Fibroblast of the conjunctiva (primary cell): ENCODE measurements at places on chromosomes 12 and 14.

DNA sequence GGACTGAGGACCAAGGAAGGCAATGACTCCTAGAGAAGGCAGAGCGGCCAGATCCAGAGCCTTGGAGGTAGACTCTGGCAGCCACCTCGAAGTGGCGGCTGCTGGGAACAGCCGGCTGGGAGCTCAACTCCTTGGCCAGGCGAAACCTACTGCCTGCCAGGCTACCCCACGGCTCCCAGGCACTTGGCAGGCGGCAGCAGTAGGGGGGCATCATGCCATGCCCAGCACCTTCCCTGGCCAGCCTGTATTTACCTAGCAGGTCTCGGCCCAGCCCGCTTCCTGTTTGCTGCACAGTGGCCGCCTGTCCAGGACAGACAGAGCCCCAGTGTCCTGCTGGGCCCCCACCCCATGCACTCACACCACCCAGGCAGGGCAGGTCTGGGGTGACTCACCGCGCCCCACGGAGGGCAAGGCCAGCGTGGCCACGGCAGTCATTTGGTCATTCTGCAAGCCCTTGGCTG is 10.2 kb downstream of the TRPV4 start:
- no peak for DNase-seq

GRCh38 chr12:127054531-127054930 is 1212.4 kb upstream of the TMEM132C start:
- no peak for DNase-seq

DNA sequence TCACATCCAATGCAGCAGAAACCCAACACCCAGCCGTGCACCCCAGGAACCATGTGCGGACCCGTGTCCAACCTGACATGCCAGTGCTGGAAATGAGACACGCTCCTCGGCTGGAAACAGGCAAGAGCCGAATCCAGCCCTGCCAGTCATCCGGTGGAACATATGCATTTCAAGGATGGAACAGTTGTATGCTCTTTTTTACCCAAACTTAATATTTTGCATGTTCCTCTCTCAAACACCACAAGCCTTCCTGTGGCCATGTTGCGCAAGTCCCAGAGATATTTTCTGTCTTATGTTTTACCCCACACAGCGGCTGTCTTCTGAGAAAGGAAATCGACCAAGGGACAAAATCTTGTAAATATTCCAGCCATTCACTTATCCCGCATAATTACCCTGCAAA is 196.9 kb downstream of the BCL11B start:
- DNase-seq, result no peak

- DNase-seq, result no peak
Measured at GRCh38 chr12:124720681-124721500, 142.8 kb downstream of the SCARB1 start.

DNA sequence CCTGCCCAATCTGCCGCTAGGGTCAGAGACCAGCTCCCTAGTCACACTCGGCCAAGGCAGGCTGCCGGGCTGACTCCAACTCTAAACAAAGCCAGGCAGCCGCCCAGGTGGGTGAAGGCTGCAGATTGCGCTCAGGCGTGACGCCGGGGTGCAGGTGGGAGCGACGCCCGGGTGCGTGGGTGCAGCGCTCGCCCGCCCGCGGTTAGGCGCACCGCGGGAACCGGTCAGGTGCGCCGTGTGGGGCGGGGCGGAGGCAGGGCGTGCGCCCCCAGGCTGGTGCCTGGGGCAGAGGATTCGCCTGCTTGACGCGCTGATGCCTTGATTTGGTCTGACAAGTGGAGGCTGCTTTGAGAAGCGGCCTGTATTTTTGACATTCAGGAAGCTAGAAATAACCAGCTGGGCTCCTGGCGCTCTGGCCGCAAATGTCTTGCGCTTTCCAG is 126.7 kb upstream of the HIF1A start:
- no peak for DNase-seq

- no peak for DNase-seq
Measured at GRCh38 chr12:15684896-15685658, 104.1 kb downstream of the EPS8 start.

- DNase-seq, result no peak
Measured at GRCh38 chr14:87629788-87630187, 363.2 kb downstream of the GALC start.

DNA sequence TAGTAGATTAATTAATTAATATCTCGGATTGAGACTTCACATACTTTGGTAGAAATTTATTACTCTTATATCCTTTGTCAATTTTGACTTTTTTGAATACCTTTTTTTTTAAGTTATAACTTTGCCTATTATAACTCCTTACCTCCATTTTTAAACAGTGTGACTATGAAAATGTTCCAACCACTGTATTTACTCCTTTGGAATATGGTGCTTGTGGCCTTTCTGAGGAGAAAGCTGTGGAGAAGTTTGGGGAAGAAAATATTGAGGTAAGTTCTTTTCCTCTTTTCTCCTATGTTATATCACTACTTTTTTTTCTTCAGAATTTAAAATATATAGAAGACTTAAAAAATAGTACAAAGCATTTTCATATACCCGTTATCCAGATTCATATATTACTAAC is 27.8 kb downstream of the EID3 start:
- no peak for DNase-seq

DNA sequence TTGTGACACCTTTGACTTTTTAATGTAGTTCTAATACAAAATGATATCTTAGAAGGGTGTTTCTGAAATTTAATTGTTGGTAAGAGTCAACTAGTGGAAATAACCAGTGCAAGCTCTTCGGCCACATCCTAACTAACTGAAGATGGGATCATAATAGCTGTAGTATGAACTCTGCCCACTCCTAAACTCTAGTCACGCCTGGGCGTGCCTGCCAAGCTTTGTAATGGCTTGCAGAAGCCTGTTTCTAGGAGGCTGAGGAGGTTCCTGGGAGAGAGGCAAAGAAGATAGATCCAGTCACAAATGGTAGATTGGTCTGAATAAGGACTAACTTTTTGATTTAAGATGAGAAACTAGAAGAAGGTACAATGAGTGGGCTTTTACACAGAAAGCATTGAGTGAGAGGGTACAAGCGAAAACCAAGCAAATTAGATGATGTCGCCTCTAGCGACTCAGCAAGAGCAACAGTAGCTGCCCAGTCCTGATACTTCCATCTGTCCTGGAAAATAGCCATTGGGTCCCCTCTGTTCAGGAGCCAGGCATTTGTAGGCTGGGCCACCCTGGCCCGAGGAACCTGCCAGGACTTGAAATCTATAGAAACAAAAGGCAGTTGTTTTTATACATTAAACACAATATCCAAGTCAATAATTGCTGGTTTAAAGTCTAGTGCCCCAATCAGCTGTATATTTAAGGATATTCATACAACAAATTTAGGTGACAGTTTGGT is 148.8 kb downstream of the SLC38A4 start:
- no peak for DNase-seq

GRCh38 chr14:66081594-66082376 is 404.4 kb upstream of the CCDC196 start:
- no peak for DNase-seq

DNA sequence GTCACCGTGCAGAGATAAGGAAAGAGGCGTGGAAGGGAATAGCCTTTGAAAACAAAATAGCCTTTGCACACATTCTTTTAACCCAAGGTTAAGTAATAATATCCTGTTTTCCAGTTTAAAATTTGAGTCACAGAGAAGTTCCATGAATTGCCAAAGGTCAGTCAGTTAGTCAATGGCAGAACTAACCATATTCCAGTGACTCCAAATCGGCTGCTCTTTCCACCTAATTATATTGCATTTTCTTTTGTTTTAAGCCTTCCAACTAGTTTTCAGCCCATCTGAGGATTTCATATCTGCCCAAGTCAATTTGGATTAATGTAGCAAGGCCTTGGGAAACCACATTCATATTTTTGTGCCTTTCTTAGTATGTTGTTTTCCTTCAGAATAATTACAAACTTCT is 373.0 kb downstream of the CCDC91 start:
- no peak for DNase-seq

DNA sequence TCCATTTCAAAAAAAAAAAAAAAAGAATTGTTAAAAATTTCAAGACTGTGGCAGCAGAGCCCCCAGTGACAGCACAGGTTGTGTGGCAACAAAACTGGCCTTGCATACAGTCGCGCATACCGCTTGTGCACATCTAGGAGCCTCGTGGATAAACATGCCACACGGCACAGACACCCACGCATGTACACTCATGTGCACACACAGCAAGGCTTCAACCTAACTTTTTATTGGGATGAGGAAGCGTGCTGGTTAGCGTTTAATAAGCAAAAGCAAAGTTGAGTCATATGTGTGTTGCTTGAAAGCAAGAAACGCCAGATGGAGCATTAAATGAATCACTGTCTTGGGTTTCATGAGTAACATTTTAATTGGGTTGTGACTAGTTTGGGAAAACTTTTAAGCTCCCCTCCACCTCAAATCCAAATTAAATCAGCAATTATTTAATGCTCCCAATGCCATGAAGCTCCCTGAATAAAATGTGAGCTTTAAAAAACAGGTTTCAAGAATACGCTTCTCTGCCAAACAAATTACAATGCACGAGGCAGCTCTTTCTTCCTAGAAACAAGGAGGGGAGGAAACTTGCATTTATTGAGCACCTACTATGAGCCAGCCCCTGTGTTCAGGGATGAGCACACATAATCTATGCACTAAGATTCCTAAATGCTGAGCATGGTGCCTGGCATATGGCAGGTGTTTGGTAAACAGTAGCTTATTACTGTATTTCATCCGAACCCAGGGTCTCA is 35.7 kb upstream of the EML1 start:
- DNase-seq, result peak; percentile 74

GRCh38 chr12:75481013-75481705 is 604 bp downstream of the GLIPR1 start:
- DNase-seq, result no peak

GRCh38 chr14:105860615-105861580 is 334.5 kb downstream of the TMEM121 start:
- no peak for DNase-seq

DNA sequence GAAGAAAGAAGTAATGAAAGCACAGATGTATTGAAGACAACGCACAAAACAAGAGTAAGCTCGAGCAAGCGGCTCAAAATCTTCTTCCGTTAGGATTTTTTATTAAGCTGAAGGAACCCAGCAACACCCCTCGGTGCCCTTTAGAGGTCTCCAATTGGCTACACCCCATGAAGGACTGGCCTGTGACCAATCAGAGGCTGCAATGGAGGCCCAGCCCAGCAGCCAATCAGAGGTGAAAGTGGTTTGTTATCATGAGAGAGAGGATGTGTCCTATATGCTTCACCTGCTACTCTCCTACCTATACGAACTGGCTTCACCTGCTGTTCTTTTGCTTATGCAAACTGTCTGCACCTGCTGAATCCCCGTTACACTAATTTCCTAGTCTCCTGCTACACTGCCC is 358.8 kb downstream of the C12orf50 start:
- no peak for DNase-seq

GRCh38 chr12:132494294-132495164 is 4.6 kb downstream of the FBRSL1 start:
- DNase-seq, result no peak

- DNase-seq, result no peak
Measured at GRCh38 chr12:99059824-99060511, 414.9 kb downstream of the APAF1 start.

- no peak for DNase-seq
Measured at GRCh38 chr14:104458845-104459244, 120.7 kb upstream of the C14orf180 start.

DNA sequence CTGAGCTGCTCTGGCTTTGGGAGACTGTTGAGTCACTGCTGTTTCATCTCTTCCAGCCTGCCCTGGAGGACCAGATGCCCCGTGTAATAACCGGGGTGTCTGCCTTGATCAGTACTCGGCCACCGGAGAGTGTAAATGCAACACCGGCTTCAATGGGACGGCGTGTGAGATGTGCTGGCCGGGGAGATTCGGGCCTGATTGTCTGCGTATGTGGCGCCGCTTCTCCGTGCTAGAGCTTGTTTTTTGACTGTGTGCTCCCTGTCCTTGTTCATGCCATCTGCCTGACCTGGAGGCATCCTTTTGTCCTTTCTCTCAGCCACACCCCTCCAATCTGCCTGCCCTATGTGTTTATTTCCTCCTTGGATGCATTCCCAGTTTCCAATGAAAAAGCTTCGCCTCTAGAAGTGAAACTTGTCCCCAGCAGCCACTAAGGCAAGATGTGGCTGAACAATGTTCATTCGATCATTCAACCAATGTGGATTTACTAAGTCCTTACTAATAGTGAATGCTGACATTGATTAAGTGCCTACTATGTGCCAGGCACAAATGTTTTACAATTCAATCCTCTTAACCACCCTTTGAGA is 98.6 kb downstream of the NT5DC3 start:
- DNase-seq, result no peak

GRCh38 chr12:79233341-79233781 is 368.8 kb downstream of the SYT1 start:
- no peak for DNase-seq

DNA sequence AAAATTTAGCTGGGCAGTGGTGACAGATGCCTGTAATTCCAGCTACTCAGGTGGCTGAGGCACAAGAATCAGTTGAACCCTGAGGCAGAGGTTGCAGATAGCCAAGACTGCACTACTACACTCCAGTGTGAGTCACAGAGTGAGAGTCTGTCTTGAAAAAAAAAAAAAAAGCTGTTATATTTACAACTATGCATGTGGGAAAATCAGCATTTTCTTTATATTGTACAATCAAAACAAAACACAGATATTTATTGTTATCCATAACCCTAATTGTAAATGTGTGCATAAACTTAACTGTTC is 12.5 kb downstream of the C1R start:
- peak; percentile 31 for DNase-seq

- peak; percentile 47 for DNase-seq
Measured at GRCh38 chr14:53368711-53369201, 215.6 kb upstream of the DDHD1 start.

DNA sequence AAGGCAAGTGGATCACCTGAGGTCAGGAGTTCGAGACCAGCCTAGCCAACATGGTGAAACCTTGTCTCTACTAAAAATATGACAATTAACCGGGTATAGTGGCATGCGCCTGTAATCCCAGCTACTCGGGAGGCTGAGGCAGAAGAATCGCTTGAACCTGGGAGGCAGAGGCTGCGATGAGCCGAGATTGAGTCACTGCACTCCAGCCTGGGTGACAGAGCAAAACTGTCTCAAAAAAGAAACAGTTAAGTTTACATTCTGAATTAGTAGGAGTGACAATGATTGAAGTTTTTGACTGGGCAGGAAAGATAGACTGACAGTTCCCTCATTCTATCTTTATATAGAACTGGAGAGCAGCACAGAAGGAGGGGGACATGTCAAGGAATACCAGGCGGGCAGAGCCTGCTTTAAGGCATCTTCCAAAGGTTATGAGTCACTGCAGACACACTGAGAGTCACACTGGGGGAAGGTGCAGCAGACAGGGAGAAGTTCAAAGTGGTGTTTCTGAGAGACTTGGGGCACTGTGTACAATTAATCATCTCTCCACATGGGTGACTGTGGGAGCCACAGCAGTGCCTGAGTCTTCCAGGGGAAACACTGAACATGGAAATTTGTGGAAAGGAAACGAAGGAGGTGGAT is 42.8 kb upstream of the RNASE3 start:
- DNase-seq, result no peak

GRCh38 chr12:102343361-102344121 is 136.8 kb downstream of the IGF1 start:
- no peak for DNase-seq
